ENCODE measurements at places on chromosomes 6 and 20.
A peak's percentile ranks its signal among the peaks of the same experiment; 100 is the strongest.

DNA sequence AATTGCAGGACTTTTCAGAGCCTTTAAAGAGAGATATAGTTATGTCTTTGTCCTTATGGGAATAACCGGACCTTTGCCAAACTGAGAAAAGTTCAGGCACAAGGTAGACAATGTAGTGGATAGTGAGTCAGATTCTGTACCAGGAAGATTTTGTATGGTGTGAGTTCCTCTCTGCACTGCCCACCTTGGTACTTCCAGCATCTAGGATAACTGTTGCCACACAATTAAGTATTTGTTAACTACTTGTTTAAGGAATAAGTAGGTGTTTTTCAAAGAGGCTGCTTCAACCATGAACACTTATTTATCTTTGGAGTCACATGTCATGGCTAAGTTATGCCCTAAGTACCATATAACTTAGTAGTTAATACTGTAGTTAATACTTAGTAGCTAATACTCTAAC lies 131.8 kb upstream of the DOK5 start:
- no peak for DNase-seq

GRCh38 chr6:138593124-138593877 lies 94.0 kb upstream of the NHSL1 start:
- DNase-seq: no peak

- DNase-seq: no peak
Measured at GRCh38 chr6:4459032-4459431, 317.2 kb upstream of the CDYL start.

GRCh38 chr6:166664135-166664534 lies 37.1 kb upstream of the RPS6KA2 start:
- DNase-seq: no peak

- DNase-seq: no peak
Measured at GRCh38 chr6:129491436-129491835, 218.5 kb downstream of the ARHGAP18 start.

DNA sequence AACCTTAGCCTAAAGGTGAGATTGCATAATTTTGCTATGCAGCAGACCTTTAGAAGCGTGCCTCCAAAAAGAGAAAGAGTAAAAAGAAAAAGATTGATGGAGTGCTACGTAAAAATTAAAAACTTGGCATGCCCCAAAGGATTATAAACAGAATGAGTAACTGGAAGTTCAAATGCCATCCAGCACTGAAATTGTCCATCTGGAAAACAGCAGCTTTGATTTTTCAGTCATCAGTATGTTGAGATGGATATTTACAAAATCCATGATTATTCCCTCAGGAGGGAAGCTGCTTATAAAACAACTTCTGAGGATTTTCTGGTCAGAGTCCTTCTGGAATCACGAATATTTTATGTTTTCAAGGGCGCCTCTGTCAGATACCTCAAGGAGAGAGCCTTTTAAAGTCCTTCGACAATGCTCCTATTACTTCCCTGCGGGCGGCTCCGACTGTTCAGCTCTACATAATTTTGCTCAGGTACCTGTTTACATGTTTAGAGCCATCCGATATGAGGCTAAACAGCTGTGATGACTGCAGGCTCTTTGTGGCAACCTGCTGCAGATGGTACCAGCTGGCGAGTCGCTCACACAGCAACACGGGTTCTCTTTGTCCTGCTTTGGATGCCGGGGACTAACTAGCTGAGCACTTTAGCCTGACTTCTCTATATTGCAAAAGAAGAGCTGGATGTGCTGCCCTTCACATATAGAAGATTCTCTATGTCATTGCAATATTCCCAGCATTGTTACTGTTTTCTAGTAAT lies 83.3 kb downstream of the RCAN2 start:
- DNase-seq: no peak

- no peak for DNase-seq
Measured at GRCh38 chr6:46904117-46904516, 17.6 kb downstream of the ADGRF5 start.

- no peak for DNase-seq
Measured at GRCh38 chr6:25138934-25139415, 140.2 kb upstream of the CARMIL1 start.

DNA sequence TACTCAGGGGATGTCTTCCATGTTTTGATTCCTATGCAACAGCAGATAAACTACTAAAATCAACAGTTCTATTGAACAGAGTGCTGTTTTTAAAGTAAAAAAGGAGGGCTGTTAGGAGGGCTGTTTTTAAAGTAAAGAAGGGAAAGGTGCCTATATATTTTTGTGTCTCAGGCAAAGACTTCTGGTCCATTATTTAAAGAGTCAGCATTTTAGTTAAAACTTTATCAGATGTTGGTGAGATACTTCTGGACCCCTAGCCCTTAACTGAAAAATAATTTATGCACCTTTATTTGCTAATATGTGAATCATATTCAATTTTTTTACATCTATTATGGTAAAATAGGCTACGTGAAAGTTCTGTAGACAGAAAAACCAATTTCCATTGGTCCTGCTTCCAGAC lies 144.8 kb downstream of the MOXD1 start:
- no peak for DNase-seq

GRCh38 chr6:75084872-75085381 lies 120.9 kb downstream of the COL12A1 start:
- DNase-seq: peak; percentile 19

DNA sequence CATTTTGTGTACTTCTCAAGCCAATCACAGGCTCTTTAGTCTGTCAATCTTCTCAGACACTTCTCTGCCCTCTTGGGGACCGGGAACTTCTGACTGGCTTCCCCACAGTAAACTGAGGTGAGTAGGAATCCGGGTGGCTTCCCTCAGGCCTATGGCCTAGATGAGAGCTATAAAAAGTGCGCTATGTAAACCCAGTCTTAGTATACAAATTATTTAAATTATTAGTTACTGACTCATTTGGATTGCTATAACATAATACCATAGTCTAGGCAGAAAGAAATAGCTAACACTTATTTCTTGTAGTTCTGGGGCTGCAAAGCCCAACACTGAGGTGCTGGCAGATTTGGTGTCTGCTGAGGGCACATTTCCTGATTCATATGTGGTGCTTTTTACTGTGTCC lies 109.2 kb upstream of the MCHR2 start:
- DNase-seq: no peak

- no peak for DNase-seq
Measured at GRCh38 chr6:137182654-137183073, 9.2 kb upstream of the IL22RA2 start.

GRCh38 chr20:5001174-5002076 lies at the start of gene SLC23A2:
Gene SLC23A2, minus strand, starts transcription at chr20:5001510. Its CDS starts 68,948 bp downstream, at chr20:4932562.
- no peak for DNase-seq

DNA sequence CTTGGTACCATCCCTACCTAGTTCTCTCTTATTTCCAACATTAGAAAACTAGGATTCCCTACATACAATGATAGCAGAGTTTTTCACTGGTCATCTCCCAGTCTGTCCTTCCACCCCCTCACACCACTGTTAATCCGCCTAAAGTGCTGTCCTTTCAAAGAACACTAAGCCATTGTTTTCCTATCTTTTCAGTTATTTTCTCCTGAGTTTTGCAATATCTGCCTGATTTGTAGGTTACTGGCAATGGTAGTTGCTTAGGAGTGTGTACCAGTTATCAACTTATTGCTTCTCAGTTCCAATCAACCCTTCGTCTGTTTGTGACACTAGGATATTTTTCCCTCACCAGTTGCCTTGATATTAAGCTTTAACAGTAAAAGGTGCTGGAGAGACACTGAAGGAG lies 135.0 kb downstream of the EPM2A start:
- DNase-seq: no peak

DNA sequence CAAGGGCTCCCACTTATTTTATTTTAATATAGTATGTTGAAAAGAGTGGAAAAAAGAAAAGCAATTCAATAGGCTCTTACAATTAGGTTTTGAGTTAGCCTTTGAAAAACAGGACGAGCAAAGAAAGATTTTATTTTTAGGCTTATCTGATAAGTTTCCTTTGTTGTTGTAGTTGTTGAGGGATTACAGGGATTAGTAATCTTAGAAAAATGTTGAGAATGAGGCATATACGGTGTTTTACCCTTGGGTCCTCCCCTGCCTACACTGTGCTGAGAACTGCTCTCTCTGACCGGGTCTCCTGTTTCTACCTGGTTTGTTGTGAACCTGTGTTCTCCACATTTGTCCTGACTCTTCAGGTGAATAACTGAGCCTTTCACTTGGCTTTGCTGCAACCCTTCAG lies 16.7 kb downstream of the TRAPPC3L start:
- DNase-seq: no peak

DNA sequence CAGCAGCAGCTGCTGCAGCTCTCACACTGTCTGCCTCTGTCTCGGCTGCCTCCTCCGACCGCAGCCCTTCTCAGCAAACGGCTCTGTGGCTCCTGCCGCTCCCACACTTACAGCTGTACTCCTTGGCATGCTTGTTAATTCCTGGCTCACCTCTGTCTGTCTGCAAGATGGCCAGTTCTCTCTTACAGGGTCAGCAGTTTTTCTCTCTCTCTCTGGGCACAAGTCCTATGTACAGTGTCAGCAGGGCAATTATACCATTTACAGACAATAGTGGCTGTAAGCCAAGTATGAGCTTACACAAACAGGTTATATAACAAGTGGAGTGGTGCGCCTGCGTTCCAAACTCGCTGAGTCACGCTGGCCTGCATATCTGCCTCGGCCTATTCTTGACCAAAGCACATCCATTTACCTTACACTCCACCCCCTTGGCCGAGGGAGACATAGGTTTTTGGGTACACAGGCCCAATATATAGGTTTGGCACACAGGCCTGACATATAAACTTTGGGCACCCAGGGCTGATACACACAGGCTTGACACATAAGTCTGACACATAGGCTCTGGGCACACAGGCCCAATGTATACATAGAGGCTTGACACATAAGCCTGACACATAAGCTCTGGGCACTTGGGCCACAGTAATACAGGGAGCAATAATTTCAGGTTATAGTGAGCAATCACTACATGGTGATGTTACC lies 4.4 kb downstream of the ZKSCAN3 start:
- peak; percentile 48 for DNase-seq

- DNase-seq: peak; percentile 66
Measured at GRCh38 chr20:10433623-10434466, at the start of gene MKKS. Gene MKKS, minus strand, starts transcription at chr20:10434222. Its CDS starts 20,708 bp downstream, at chr20:10413514.

- no peak for DNase-seq
Measured at GRCh38 chr20:19658137-19658536, 99.9 kb upstream of the RIN2 start.

- no peak for DNase-seq
Measured at GRCh38 chr6:28142446-28142845, 763 bp downstream of the ZKSCAN8 start.

- DNase-seq: no peak
Measured at GRCh38 chr6:115958958-115959357, 101.7 kb downstream of the FRK start.

DNA sequence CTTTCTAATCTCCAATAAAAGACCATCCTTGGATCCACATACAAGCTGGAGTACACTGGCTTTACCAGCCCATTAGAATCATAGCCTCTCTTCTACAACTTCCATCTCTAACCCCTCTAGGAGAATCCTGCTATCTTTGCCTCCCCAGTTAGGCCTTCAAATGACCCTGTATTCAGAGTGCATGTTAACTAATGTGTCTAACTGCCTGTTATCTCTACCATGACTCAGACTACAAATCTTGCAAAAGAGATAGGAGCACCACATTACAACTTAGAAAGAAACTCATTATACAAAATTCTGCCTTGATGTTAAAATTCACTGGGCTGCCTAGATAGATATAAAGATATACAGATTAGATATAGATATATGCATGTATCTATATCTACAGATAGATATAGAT lies 28.2 kb downstream of the GPR63 start:
- no peak for DNase-seq

- DNase-seq: no peak
Measured at GRCh38 chr6:118297821-118298220, 250.3 kb upstream of the PLN start.

GRCh38 chr20:11401988-11402387 lies 515.7 kb upstream of the BTBD3 start:
- no peak for DNase-seq

DNA sequence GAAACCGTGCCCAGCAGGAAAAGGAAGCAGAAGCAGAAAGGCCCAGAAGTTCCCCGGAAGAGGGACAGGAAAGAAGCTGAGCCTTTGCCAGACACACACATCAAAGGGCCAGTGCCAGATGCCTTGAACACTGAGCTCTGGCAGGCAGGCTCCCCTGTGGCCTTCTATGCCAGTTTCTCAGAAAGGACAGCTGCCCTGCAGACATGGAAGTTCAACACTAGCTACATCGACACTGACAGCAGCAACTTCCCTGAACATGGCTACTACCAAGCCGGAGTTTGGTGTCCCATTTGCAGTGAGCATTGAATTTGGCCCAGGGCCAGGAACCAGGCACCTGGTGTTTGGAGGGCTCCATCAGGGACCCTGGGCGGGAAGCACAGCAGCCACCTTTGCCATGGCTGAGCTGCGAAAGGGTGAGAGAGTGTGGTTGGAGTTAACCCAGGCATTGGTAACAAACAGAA lies 8.0 kb upstream of the RAET1E start:
- no peak for DNase-seq

DNA sequence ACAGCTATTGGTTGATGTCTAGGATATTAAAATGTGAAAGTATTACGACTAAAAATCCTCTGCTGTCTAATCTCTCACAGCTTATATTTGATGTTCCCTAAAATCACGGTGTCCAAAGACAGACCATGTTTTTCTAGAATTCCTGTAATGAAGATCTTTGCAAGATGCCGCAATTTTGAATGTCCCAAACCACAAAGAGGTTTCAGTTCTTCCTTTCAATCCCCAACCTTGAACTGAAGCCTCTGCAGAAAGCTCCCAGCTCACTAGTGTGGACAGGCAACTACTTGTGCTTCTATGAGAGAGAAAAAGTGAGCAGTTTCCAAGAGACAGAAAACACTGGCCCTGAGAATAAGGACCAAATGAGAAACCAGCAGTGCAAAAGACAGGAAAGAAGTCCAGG lies 370.1 kb downstream of the FOXA2 start:
- no peak for DNase-seq

DNA sequence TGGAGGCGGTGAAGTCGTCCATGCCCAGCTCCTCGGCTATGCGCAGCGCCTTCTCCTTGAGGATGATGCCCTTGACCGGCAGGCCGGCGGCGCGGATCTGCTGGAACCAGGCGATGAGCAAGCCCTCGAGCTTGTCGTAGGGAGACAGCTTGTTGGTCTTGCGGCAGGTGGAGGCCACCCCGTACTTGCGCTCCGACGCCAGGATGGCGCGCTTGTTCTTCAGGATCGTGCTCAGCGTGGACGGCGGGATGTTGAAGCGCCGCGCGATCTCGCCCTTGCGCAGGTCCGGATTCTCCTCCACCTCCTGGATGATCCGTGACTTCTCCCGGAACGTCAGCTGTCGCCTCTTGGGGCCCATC lies 435 bp downstream of the CENPB start:
- peak; percentile 61 for DNase-seq
